T-helper 2 cell (primary cell): ENCODE measurements at places on chromosomes 3 and 15.
A peak's percentile ranks its signal among the peaks of the same experiment; 100 is the strongest.

DNA sequence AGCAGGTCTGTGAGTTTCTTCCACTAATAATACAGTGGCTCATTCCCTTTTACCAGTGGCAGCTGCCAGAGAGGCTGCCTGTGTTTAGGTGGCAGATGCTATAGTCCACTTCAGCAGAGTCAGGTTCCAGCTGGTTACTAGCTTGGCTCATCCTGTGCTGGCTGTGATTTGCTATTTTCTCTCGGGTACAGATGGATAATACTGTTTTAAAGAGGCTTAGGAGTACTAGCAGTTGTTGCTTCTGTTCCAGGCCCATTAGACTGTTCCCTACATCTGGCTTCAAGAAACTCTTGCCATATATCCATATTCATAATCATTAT, 41.0 kb downstream of the ZNF609 start:
- DNase-seq, result no peak

DNA sequence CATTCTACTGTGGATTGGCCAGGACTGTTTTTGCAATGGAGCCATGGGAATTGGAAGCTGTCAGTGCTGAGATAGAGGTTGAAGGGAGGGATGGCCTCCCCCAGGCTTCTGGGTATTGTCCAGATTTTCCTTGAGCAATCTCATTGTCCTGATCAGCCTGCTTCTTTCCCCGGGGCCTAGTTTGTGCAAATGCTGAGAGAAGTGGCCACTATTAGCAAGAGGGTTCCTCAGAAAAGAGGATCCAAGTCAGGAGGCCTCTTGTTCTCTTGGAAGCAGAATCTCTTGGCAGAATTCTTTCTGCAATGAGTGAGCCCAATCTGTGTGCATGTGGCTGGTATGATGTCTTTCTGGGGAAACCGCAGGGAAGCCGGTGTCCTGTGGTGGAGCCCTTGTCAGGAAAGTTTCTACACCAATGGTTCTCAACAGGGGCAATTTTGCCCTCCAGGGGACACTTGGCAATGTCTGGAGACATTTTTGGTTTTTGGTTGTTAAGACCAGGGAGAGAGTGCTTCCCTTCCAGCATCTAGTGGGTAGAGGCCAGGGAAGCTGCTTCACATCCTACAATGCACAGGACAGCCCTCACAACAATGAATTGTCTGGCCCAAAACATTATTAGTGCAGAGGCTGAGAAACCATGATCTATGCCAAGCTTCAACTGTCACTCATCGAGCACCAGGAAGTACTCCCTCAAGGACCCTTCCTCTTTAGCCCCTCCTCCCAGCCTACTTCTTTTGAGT, 2.0 kb downstream of the LIPC start:
- DNase-seq, result no peak

- DNase-seq, result no peak
Observed at GRCh38 chr3:52291508-52292181, 4.0 kb downstream of the GLYCTK start.

GRCh38 chr3:64023861-64024223, 548 bp upstream of the PSMD6 start:
- DNase-seq, result no peak

DNA sequence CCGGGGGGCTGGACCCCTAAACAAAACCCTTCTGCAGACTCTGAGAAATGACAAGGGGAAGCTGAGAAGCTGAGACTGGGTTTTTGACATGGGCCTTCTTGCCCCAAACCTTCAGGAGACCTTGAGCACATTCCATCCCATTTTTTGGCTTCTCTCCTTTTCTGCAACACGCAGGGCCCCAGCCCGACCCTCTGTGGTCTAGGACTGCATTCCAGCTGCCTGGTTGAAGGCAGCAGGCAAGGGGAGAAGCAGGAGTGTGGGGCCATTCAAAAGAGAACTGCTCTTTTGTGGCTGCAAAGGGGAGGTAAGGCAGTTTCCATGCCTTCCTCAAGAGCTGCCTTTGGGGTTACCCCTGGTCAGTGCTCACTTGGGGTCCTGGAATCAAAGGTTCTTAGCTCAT, 263.0 kb downstream of the TLE3 start:
- DNase-seq, result no peak

- no peak for DNase-seq
Observed at GRCh38 chr3:100257586-100257985, 3.2 kb upstream of the TBC1D23 start.

GRCh38 chr3:66001626-66002025, 37.1 kb downstream of the MAGI1 start:
- DNase-seq, result no peak

DNA sequence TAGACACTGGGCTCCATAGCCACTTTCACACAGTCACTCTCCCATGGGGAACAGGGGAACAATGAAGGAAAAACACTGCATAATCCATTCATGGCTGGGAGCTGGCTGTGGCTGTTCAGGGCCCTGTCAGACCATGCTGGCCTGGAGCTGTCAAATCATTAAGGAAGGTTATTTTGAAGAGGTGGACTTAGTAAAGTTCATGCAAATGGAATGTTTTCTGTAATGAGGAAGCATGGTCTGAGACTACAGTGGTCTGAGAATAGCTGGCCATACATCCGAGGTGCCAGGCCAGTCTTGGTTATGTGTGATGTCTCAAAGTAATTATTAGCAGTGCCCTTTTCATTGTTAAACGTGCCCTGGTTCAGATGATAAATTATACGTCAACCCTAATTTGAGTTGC, 117.1 kb upstream of the MRPS22 start:
- no peak for DNase-seq

GRCh38 chr3:73435055-73435454, 189.7 kb downstream of the PDZRN3 start:
- no peak for DNase-seq

DNA sequence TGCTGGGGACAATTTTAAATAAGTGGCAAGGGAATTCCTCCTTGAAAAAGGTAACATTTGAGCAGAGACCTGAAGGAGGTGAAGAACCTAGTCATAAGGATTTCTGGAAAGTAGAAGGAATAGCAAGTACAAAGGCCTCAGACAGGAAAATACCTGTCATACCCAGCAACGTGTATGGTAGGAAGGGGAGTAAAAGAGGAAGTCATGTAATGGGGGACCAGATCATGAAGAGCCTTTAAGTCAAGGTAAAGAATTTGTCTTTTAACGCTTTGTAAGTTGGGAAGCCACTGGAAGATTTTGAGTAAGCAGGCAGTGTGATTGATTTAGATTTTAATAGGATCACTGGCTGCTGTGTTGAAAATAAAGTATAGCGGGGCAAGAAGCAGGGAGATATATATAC, 43.4 kb upstream of the FAH start:
- no peak for DNase-seq

DNA sequence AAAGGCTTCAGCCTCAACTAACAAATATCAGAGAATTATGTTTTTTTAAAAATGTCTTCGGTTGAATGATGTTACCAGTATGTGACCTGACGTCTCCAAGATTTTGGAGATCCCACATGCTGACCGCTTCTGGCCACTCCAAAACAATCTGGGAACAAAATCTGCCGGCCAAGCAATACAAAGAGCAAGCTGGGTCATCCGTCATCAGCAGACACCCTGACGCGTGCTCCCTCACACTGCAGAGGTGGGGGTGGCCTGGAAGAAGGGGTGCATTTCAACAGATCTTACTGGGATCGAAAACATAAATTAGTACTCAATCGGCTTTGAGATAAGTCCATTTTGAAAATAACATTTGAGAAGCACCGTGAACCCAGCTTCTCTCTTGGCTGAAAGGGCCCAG, 33.6 kb downstream of the HES1 start:
- no peak for DNase-seq

- no peak for DNase-seq
Observed at GRCh38 chr3:9928158-9928557, 5.5 kb upstream of the CRELD1 start.

GRCh38 chr3:49602877-49603411, 48.7 kb downstream of the BSN start:
- DNase-seq, result peak; percentile 25

DNA sequence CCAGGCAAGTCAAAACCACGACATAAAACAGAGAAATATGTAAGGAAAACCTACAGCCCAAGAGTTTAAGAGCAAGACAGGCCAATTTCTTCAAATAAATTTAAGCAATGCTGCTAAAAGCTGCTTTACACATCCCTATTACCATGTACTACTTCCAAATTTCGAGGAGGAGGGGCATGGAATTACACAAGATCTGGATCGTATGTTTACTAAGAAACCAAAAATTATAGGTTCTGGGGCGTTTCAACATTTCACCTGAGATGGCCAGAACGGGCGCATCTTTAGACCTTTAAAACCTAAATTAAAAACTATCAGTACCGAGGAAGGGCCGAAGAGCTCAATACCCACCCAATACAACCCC, 664 bp upstream of the NR2C2 start:
- no peak for DNase-seq

DNA sequence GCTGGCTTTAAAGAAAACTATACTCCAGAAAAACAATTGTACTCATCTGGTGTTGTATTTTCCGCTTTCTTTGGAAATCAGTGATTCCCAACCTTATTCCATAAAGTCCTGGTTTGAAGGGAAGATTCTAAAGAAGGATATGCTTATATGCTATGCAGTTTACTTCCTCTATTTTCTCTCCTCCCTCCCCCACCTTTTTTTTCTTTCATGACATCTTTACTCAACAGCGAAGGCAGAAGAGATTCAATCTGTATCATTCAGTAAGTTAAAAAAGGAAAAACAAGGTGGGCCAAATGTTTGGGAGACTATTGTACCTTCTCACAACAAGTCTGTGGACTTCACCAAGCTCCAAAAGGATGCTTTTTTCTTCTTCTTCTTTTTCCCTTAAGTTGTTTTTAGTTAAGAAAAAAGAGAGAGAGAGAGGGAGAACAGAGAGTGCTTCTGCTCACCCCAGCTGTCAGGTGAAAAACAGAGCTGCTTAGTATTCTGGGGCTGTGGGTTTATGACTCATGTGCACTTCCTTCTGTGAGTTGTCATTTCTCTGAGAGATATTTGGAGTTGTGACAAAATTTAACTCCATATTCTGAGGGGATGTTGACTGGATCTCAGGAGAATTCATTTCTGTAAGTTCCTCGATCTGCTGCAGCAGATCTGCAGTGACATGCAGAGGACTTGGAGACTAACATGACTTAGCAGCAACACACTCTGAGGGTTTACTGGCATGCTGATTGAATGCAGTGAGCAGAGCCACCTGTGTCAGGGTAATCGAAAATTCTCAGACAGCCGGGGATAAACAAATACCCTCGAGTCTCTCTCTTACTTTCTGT, 70.7 kb downstream of the SSR3 start:
- DNase-seq, result peak; percentile 13

GRCh38 chr15:79680720-79681119, 216.1 kb downstream of the MTHFS start:
- DNase-seq, result no peak

GRCh38 chr3:50245251-50245745, 9.3 kb downstream of the GNAI2 start:
- DNase-seq, result no peak

- DNase-seq, result no peak
Observed at GRCh38 chr15:89341316-89342005, 6.8 kb upstream of the POLG start.

- DNase-seq, result no peak
Observed at GRCh38 chr3:131944676-131945075, 90.1 kb downstream of the CPNE4 start.

DNA sequence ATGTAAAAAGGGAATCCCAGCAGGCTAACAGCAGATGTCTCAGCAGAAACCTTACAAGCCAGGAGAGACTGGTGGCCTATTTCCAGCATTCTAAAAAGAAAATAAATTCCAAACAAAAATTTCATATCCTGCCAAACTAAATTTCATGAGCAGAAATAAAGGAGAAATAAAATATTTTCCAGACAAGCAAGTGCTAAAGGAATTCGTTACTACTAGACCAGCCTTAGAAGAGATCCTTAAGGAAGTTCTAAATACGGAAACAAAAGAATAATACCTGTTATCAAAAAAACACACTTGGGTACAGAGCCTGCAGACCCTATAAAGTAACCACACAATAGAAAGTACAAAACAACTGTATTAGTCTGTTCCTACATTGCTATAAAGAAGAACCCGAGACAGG, 41.4 kb downstream of the HDGFL3 start:
- DNase-seq, result no peak

DNA sequence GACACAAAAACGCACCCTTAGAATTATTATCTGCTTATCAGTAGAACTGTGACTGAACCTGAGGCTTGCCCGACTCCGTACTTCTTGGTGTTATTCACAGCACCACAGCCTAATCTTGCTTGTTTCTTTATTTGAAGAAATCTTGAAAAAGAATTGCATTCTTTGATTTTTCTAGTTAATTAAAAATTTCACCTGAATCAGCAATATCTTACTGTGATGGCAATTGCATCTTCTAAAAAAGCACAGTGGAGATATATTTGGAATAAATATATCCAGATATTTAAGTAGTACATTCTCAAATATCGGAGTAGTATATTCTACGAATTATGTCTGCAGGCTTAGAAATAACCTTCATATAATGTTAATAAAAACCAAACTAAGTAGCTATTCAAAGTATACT, 90.1 kb upstream of the LYSMD4 start:
- no peak for DNase-seq

DNA sequence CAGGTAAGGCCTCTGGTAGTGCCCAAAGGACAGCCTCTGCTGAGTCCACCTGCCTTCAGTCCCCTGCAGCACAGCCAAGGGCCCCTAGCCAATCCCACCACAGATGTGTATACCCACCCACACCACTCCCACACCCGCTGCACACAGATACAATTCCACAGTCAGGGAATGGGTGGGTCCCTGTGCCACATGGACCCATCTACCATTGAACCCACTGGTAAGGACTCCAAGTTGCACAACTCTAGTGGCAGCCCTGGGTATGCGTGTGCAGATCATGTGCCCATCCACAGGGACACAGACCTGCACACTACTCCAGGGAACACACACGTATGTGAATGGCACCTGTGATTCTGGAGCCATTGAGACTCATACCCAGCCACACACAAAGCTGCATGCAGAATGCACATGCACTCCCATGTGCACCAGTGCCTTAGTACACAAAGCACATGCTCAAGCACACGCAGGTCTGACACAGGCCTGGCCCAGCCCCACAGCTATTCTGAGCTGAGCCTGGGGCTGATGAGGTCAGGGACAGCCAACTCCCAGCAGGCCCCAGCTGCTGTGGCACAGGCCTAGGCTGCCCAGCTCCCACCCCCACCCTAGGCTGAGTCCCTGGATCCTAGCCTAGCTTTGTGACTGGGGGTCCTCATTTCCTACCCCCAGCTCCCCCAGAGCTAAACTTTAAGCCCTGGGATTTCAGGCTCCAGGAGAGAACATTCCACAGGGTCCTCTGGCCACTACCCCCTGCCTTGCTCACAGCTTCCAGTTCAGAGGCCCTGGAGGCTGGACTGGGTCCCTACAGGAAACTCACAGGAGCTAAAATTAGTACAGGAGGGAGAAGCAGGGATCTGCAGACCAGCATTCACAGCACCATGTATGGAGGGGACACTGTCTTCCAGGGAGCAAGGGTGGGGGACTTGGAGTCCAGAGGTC, 2.7 kb upstream of the ALS2CL start:
- no peak for DNase-seq
